AG04450 (cell line): ENCODE measurements at places on chromosomes 7 and 10. TPM values are rescaled to one million over a fixed set of nuclear protein-coding genes. Genes with fewer than 3 reads are reported as not detected.

DNA sequence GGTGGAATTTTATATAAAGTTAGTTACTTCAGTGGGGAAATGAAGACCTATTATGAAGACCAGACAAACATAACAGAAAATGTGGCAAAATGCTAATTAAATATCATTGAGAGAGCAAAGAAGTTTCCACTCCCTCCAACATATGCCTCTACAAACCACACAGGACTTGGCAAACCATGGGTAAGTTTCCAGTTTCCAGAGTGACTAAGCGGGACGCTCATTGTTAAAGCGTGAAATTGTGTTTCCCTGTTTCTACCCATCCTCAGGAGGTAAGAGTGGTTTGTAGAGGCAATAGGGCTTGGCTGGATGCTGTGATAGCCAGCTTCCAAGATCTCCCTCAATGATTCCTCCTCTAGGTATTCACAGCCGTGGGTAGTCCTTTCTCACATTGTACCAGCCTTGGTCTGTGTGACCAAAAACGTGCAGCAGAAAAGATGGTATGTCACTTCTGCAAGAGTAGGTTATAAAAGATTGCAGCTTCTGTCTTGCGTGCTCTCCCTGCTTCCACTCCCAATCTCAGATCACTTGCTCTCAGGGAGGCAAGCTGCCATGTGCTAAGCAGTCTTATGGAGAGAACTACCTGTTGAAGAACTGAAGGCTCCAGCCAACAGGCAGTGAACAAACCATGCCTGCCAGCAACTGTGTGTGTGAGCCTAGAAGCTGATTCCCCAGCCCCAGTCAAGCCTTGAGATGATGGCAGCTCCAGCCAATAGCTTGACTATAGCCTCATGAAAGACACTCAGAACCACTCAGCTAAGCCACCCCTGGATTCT is 35.7 kb downstream of the CBX3 start:
- DNase-seq = no peak

DNA sequence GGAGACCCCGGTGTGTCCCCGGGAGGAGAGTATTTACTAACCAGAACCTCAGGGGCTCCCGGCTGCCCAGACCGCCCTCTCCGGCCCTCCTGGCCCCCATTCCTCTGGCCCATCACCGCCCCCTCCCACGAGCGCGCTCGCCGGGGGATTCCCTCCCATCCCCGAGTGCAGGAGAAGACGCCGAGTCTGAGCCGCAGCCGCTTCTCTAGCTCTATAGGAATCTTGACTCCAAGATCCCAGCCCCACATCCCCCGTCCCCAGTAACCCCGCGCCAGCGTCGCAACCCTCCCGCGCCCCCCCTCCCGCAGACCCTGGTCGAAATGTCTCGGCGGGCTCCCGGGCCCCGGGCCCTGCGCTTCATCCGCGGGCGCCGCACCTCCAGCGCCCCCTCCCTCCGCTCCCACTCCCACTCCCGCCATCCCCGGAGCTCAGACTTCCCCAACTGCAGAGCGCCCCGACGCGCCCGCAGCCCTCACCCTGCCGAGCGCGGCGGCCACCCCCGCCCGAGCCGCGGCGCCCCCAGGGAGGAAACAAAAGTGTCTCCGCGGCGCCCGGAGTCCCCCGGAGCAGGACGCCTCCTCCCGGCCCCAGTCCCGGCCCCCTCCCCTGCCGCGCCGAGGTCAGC is 541 bp downstream of the ELMO1 start:
- no peak for DNase-seq

DNA sequence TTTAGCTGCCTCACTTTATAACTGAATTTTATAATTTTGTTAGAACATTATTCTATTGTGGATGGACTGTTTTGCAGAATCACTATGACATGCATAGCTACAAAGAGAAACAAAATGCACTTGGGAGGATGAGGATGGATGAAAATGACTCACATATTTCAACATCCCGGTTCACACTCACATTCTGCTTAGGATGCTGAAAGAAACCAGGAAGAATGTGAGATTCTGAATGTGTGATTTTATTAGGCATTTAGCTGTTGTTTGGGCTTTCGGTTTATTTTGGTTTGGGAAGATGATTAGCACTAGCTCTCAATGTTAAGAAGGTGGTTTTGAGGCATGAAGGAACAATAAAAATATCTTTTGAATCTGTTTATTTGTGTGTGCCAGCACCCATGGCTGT is 235.5 kb downstream of the SEMA3E start:
- no peak for DNase-seq

DNA sequence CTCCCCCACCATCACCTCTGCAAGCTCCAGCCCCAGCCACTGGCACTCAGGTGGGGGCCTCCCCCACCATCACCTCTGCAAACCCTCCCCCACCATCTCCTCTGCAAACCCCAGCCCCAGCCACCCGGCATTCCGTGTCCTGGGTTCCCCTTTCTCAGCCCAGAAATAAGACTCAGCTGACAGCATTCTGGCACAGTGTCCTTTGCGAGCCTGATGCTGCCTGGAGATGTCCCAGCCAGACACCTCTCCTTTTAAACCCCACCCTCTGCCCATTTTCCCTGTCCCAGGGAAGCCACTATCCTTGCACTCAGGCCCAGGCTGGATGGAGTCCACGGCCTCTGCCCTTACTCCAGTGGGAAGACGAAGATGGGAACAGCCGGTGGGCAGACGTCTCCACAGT is 49.8 kb downstream of the ELFN1 start:
- no peak for DNase-seq

- DNase-seq = no peak
These were observed 76.8 kb downstream of the DIP2C start for GRCh38 chr10:612696-613095.

- DNase-seq = peak; percentile 60
These were observed 17.5 kb downstream of the ACTA2 start for GRCh38 chr10:88934900-88935672.

DNA sequence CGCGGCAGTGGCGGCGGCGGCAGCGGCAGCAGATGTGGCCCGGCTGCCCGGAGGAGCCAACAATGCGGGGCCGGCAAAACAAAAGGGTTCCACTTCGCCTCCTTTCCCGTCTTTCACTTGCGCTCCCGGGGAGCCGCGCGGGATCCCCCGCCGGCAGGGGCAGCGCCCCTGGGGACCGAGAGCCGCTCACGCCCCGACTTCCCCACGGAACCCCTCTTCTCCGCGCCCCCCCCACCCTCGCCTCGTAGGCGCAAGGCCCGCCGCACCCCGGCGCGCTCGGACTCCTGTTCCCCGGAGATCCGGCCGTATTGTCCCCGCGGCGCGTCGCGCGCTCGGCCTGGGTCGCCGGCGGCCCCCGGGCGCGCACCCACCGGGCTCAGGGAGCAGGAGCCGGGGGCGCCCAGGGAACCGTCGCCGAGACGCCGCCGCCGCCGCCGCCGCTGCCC is 854 bp downstream of the CTBP2 start:
- no peak for DNase-seq

GRCh38 chr10:36385693-36386092 is 739.7 kb upstream of the ANKRD30A start:
- DNase-seq = no peak

DNA sequence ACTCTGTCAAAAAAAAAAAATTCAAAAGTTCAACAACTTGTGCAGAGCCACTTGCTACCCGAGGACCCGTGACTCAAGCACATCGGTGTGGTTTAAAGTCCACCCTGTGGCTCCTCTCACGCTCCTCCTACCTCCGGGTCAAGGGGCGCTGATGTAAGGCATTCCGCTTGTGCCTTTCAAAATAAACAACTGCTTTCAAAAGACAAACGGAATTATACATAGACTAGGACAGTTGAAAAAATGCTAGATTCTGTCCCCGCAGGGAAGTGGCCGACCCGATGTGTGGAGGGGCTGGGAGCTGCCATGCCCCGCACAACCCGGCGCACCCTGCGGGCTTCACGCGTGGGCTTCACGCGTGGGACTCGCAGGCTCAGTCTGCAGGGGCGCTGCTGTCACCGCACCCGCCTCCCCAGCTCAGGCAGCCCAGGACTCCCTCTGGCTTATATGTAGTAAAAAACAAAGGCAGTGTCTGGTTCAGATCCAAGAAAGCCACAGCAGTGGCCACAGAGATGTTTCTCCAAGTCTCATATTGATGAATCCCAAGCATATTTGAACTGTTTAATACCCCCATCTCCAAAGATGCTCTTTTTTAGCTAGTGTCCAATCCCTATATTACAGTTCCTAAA is 239.7 kb upstream of the INHBA start:
- peak; percentile 55 for DNase-seq

DNA sequence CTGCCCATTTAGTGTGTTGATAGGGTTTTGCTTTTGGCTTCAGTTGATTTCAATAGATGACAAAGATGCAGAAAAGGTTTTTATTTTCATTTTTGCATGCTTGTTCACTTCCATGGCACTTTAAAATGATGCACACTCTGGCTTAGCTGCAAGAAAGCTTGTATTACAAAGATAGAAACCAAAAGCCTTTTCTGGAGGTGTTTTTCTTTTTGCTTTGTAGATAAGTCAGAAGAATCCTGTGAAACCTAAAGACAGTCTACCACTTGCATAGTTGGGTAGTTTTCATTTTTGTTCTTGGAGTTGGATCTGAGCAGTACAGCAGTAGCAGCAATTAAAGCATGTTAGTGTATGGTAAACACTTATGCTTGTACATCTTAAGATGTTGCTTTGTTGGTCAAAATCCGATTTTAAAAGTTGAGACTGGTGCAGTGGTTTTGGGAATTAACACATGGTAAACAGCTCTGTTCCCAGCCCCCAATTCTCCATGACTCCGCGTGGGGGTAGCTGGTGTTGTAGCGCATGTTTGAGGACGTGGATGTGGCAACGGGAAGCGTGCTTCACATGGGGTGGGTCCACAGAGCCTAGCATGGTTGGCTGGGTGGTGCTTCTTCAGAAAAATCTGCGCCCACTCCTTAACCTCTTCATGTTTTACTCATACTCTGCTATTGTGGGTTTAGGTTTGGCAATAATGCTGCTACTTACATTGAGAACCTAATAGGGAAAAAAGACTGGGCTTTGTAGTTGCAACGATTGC is 19.8 kb downstream of the CCNY start:
- DNase-seq = no peak

GRCh38 chr7:127578711-127579275 is 6.6 kb downstream of the GCC1 start:
- no peak for DNase-seq

DNA sequence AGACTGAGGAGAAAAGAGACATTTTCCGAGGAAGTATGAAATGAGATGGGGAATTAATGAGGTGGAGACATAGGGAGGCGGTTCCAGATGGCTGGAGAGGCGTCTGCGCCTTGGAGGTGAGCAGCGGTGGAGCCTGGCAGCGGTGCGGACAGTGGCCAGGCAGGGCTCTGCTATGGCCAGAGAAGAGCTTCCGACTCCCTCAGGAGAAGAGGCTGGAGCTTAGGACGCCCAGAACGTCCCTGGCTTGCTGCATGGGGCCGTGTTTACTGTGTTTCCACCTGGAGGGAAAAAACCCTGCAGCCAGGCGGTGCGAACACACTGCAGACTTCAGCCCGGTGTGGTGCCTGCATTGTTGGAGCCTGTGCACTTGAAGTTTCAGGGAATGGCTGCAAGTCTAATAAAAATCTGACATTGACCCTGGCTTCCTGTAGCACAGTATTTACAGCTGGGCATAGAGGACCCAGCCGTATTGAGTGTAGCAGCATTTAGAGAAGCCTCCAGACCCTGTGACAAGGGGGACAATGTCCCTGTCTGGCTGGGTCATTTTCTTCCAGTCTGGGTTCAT is 447.1 kb upstream of the MKI67 start:
- DNase-seq = no peak

- no peak for DNase-seq
These were observed 754 bp downstream of the SEMA3D start for GRCh38 chr7:85186083-85186520.

DNA sequence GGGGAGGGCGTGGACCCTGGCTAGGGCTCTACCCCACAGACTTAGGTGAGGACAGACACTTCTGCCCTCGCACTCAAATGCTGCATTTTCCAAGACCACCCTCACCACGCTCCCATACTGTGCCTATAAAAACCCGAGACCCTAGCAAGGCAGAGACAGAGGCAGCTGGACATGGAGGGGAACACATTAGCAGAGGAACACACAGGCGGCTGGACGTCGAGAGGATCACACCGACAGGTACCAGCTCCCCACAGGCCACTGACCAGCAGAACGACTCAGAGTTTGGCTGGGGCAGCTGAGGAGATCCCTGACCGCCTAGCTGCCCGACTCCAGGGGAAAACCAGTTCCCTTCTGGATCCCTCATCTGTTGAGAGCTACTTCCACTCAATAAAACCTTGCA is 338.2 kb upstream of the SMIM30 start:
- no peak for DNase-seq

GRCh38 chr7:103955985-103956384 is 33.5 kb downstream of the RELN start:
- no peak for DNase-seq

DNA sequence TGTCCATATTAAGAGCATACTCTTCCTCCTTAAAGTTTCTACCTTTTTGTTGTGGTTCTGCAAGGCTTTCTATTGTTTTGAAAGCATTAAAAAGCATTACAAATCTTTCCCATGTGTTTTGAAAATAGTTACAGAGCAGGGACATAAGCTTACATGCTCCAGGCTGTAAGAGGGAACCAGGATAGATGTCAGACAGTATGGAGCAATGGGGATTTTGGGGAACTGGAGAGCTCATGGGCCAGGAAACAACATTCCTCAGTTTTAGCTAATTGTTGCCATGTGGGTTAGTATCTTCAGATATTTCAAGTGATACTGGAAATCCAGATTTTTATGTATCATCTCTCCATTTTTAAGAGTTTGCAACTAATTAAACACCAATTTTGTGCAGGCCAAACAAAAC is 3.5 kb downstream of the MDFIC start:
- no peak for DNase-seq

DNA sequence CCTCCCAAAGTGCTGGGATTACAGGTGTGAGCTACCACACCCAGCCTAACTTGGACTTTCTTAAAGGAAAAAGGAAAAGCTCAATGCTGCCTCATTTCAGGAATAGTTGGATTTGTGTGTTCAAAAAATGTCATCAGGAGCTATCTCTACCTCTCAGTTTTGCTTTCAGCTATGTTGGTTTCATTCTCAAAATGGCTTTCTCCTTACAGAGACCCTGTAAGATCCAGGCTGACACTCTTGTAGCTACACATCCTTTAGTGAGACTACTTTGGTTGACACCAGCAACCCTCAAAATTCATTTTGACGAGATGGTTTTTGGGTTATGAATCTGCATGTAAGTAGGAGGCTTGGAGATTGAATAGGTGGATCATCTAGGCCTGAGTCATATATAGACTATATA is 269.7 kb upstream of the SORCS1 start:
- DNase-seq = no peak

Gene PVRIG
- 0.42 TPM in 1 of 2 replicates, not detected in the other for polyA plus RNA-seq

Gene TMEM176A
- polyA plus RNA-seq = 1.5 and 1.8 TPM in 2 replicates

Gene ITGB8
- polyA plus RNA-seq = 9.1 and 12.3 TPM in 2 replicates

Gene PLPP4
- polyA plus RNA-seq = 0.10 TPM in 1 of 2 replicates, not detected in the other

Gene ACTL6B
- not detected in 2 replicates for polyA plus RNA-seq

Gene HIP1
- polyA plus RNA-seq = 13.7 and 15.0 TPM in 2 replicates

Gene PPP1R17
- polyA plus RNA-seq = not detected in 2 replicates

Gene DRGX
- polyA plus RNA-seq = not detected in 2 replicates

Gene FXYD4
- not detected in 2 replicates for polyA plus RNA-seq

Gene VSIR
- polyA plus RNA-seq = 22.1 and 32.1 TPM in 2 replicates

Gene GIMAP7
- not detected in 2 replicates for polyA plus RNA-seq
